ENCODE measurements at places on chromosomes 11 and 22. TPM values are rescaled to one million over a fixed set of nuclear protein-coding genes. Genes with fewer than 3 reads are reported as not detected.
A peak's percentile ranks its signal among the peaks of the same experiment; 100 is the strongest.

GRCh38 chr11:65424205-65425104 lies 1.9 kb downstream of the NEAT1 start:
- H3K27ac ChIP-seq: no peak overlapping the region
- H3K36me3 ChIP-seq: no peaks in the 10 kb centered on the region
- peak overlapping the region; percentile 19 for H3K4me3 ChIP-seq
- no peak for DNase-seq
- no peaks in the 10 kb centered on the region for H3K27me3 ChIP-seq

GRCh38 chr11:80320226-80320625 lies 879.4 kb upstream of the TENM4 start:
- no peak overlapping the region for H3K4me3 ChIP-seq
- peaks cover 13% of the 10 kb centered on the region for H3K36me3 ChIP-seq
- H3K27ac ChIP-seq: no peak overlapping the region
- DNase-seq: no peak
- H3K27me3 ChIP-seq: no peaks in the 10 kb centered on the region
- no peaks in the 10 kb centered on the region for H3K4me1 ChIP-seq

HDAC10 gene
- 45.0 TPM for total RNA-seq

SYCE3 gene
- total RNA-seq: 0.85 TPM

CASP1 gene
- total RNA-seq: not detected

DNA sequence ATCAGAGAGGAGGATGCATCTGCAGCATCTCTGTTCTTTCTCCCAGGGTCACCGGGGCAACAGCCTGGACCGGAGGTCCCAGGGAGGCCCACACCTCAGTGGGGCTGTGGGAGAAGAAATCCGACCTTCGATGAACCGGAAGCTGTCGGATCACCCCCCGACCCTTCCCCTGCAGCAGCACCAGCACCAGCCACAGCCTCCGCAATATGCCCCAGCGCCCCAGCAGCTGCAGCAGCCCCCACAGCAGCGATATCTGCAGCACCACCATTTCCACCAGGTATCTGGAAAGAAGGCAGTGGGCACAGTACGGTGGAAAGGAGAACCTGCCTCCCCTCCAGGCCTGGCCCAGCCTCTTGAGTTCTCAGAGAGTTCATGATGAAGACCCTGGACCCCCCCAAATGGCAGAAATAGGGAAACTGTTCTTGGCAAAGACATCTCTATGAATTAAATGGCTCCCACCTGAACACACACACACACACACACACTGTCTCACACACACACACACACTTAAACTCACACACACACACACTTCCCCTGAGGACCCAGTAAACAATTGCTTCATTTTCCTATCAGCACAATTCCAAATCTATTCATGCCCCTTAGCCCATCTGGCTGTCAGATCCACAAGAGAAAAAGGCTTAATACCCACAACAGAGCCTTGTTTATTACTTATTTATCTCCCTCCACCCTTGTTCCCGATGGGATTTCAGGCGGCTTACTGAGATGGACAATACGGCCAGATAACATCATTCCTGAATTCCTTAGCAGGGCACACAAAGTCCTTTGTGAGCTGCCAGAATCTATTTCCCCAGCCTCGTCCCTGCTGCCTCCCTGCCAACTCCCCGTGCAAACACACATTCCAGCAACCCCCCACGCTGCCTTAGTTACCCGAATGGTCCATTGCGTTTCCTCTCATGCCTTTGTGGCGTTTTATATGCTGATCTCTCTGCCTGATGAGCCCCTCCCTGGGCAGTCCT lies 8.1 kb downstream of the TMA7B start:
- DNase-seq: no peak
- no peaks in the 10 kb centered on the region for H3K36me3 ChIP-seq
- H3K4me3 ChIP-seq: no peak overlapping the region
- no peaks in the 10 kb centered on the region for H3K27me3 ChIP-seq

- no peaks in the 10 kb centered on the region for H3K27me3 ChIP-seq
- H3K36me3 ChIP-seq: no peaks in the 10 kb centered on the region
- peaks cover 3% of the 10 kb centered on the region for H3K4me1 ChIP-seq
- no peak overlapping the region for H3K4me3 ChIP-seq
- no peak overlapping the region for H3K27ac ChIP-seq
Observed at GRCh38 chr11:70066136-70066520, 12.0 kb upstream of the ANO1 start.

CDON gene
- total RNA-seq: 17.2 TPM

ALDH3B1 gene
- not detected for total RNA-seq

- no peak overlapping the region for H3K4me3 ChIP-seq
- H3K4me1 ChIP-seq: no peaks in the 10 kb centered on the region
- H3K36me3 ChIP-seq: no peaks in the 10 kb centered on the region
Observed at GRCh38 chr22:24205438-24206195, 24.3 kb downstream of the SUSD2 start.

DNA sequence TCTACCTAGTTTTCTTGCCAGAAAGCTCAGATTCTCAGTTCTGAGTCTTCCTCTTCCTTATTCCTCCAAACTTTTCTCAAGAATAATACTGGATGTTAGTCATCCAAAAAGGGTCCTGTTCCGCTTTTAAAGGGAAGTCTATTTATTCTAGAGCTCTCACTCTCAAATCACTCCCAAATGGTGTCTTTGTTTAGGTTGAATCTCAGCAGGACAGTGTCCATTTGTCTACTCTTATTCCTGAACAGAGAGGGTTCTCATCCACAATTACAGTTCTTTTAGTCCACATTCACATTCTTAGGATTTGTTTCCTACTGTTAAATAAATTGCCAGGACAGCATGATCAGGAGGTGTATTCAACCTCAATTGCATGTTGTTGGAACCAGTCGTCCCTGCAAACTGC lies 61.3 kb downstream of the MUC15 start:
- no peaks in the 10 kb centered on the region for H3K36me3 ChIP-seq
- H3K4me3 ChIP-seq: no peak overlapping the region
- no peaks in the 10 kb centered on the region for H3K4me1 ChIP-seq
- H3K27ac ChIP-seq: no peak overlapping the region

- no peak overlapping the region for H3K27ac ChIP-seq
- H3K36me3 ChIP-seq: peaks cover 21% of the 10 kb centered on the region
- no peaks in the 10 kb centered on the region for H3K4me1 ChIP-seq
Observed at GRCh38 chr22:29343313-29343805, 27.9 kb upstream of the RASL10A start.

CYB5R2 gene
- total RNA-seq: 44.5 TPM

- peaks cover 26% of the 10 kb centered on the region for H3K36me3 ChIP-seq
- no peaks in the 10 kb centered on the region for H3K4me1 ChIP-seq
- no peak overlapping the region for H3K27ac ChIP-seq
Observed at GRCh38 chr11:83195143-83195466, 1.6 kb downstream of the ANKRD42 start.

DNA sequence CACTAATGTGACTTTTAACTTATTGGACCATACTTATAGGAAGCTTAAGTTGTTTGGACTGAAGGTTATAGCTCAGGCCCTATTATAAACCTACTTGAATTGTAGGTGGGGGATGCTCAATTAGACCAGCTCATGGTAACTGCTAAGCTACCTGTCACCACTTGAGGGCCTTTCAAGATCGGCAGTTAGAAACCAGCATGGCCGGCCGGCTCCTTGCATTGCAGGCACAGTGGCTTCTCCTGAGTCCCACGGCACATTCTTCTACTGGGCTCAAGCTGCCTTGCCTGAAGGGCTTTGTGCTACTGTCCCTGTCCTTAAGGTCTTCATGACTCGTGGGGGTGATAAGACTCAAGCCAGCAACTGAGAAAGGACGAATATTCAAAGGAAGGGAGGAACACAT lies 70.8 kb downstream of the TBC1D22A start:
- H3K4me1 ChIP-seq: peaks cover 5% of the 10 kb centered on the region
- peaks cover 40% of the 10 kb centered on the region for H3K36me3 ChIP-seq
- no peak overlapping the region for H3K27ac ChIP-seq
- DNase-seq: peak; percentile 67
- no peaks in the 10 kb centered on the region for H3K27me3 ChIP-seq

CRACR2B gene
- total RNA-seq: 29.0 TPM

IPO7 gene
- 205 TPM for total RNA-seq
